ENCODE measurements at places on chromosomes 16 and 17.

GRCh38 chr17:65078441-65079160 lies 22.1 kb upstream of the GNA13 start:
- no peak for DNase-seq

- DNase-seq: no peak
These were observed 80.2 kb downstream of the WWOX start for GRCh38 chr16:78179666-78180065.

DNA sequence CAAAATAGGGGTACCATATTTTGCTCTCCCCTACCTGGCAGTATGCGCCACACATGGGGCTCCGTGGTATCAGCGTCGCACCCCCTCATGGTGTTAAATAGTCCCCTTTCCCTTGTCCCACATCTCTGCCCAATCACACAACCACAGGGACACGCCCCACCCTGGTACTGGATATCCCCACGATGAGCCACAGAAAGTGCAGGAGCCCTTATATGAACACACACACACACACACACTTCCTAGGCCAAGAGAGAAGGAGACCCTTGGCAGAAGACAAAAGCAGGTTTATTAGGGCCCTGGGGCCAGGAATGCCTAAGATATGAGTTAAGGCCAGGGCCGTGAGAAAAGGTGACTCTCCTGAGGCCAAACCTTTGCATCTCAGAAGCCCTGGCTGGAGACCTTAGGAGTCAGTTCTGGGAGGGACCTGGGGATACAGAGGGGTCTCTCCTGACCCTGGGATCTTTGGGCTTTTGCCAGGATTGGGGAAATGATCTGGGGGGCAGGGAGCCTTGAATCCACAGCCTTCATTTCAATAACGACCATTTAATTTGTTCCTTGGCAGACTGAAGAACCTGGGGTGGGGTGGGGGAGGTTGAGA lies 11.6 kb downstream of the COPZ2 start:
- DNase-seq: no peak

DNA sequence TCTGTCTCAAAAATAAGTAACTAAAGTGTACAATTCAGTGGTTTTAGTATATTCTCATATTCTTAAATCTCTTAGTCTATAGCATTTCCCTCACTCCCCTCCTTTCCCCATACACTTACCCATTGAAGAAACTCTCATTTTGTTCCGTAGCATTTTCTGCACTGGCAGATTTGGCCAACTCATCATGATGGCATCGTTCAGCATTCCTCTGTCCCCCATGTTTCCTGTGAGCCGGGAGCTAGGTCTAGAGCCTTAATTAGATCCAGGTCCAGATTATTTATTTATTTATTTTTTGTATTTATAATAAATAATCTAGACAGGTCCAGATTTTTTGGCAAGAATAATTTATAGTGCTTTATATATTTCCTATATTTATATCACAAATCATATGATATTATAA lies 31.0 kb downstream of the HEATR3 start:
- DNase-seq: no peak

DNA sequence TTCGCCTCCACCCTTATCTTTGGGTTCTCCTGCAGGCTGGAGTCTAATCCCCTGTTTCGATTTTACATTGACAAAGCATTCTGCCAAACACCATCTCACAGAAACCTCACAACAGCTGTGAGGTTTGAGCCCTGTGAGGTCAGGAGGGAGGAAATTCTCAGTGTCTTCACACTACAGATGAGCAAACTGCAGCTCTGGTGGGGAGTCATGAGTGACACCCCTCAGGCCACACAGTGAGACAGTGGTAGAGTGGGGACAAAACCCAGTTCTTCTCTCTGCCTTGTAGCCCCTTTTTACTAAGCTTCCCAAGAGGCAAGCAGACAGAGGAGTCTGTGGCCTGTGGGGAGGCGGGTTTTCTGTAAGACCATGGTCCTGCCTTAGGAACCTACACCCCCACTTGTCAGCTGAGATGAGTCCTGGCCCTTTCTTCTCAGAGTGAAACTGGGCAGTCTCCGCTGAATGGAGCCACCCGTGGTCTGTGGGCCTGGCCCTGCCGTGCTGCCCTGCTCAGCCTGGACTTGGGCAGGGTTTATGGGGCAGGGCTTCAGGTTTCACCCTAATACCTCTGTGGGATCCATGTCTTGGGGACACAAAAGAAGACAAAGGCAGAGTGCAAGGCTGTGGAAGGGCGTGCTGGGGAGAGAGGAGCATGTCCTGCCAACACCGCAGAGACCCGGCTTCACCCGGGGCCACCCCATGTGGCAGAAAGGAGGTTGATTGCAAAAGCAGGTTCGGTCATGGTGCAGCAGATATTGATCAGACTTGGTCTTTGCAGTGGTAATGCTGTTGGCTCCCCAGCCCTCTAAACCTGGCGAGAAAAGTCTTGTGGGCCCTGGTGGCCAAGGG lies 59.0 kb downstream of the ABR start:
- DNase-seq: no peak

DNA sequence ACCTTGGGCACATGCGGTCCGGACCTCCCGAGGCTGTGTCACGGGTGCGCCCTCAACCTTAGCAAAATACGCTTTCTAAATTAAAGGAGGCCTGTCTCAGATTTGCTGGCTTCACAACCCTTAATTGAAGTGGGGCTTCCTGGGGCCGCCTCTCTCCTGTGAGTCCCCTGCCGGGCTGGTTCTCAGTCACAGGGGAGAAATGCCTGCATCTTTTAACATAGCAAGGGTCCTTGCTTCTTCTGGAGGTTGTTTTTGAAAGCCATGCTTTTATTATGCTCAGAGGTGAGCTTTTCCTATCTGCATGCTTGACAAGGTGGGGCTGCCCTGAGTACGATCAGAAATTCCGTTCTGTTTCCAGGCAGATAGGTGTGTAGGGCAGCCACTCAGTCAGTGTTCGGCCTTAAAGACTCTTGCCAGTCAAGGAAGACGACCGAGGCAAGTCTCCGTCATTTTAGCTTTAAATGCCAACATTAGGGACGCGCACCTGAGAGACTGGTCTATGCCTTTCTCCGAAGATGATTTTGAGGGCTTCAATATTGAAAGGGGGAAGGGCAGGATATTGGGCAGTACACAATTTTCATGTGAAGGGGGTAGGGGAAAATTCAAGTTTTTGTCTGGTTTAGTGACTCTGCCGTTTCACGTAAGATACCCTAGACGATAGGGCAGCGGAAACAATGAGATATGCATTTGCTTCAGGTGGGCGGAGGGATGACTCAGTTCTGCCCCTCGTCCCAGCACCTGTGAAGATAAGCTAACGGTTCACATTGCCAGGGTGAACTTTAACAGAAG lies 5.5 kb upstream of the SLC7A5 start:
- no peak for DNase-seq

GRCh38 chr16:54118846-54119245 lies 167.7 kb downstream of the IRX3 start:
- DNase-seq: no peak

DNA sequence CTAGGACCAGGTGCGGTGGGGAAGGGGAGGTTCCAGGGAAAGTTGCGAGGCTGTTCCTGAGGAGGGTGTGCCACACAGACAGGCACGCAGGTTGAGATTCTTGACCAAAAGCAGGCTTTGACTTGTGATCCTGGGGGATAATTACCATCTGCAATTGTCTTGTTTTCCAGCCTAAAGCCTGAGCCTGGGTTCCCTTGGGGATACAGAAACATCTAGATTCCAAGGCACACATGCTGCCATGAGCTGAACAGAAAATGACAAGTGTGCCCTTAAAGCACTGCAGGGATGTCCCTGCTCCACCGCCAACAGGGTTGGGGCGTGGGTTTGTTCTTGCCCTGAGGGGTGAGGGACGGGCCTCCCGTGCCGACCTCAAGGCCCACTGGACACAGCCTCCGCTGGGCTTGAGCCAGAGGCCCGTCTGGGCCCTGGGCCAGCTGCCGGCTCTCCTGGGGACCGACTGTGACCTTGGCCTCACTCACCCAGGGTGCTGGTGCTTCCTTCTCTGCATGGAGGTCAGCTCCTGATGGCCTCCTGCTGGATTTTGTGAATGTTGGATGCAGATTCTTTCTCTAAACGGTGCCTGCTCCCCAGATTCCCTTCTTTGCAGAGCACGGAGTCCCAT lies 14.0 kb downstream of the CA5A start:
- no peak for DNase-seq

DNA sequence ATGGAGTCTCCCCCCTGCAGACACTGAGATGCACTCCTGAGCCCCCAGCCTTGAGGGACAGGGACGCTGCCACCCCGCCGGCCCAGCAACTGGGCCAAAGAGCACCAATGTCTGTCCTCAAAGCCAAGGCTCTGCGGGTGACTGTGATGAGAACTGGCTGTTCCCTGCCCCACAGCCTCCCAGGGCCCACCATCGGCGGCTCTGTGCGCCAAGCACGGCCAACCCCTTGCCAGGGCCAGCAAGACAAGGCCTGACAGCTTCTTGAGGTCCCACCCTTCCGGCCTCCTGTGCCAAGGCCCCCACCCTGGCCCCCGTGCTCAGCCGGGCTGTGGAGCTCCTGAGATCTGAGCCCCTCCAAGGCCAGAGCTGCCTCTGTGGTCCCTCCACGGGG lies 34.2 kb upstream of the PABPN1L start:
- DNase-seq: no peak

DNA sequence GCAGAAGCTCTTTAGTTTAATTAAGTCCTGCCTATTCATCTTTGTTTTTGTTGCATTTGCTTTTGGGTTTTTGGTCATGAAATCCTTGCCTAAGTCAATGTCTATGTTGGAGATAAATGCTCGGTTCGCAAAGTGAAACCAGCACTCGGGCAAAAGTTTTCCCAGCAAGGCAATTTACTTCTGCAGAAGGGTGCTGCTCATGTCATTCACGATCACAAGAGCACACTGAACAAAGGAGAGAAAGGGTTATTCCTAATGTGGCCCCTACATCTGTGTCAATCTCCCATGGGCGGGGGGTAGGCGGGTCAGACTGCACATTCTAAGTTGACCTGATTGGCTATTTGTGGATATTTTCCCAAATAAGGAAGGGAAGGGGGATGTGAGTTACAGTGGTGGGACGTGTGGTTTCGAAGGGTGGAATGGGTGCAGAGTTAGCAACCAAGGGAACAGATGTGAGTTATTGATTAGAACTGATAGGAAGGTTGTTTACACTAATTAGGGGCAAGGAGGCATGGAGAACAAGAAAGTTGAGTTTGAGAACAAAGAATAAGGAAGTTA lies 23.0 kb downstream of the ATF7IP2 start:
- DNase-seq: no peak

GRCh38 chr16:10067406-10067805 lies 114.8 kb downstream of the GRIN2A start:
- DNase-seq: no peak

- DNase-seq: no peak
These were observed 269.7 kb downstream of the CBLN1 start for GRCh38 chr16:49011901-49012300.

DNA sequence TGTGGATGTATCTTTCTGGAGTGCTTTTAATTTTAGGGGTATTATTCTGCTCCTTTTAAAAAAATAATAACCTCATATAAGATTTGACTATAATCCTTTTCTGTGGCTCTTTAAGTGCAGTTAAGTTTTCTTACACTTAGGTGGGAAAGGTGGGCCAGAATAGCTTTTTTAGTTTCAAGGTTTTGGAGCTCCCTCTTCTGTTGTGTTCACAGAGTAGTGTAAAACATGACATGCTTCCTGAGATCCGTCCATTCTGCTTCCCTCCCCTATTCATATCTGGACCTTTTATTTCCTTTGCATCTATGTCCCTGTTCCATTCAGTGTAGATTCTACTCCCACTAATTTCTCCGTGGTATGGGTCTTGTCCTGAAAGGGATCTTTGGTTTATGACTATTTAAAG lies 12.8 kb downstream of the LRRC36 start:
- no peak for DNase-seq

DNA sequence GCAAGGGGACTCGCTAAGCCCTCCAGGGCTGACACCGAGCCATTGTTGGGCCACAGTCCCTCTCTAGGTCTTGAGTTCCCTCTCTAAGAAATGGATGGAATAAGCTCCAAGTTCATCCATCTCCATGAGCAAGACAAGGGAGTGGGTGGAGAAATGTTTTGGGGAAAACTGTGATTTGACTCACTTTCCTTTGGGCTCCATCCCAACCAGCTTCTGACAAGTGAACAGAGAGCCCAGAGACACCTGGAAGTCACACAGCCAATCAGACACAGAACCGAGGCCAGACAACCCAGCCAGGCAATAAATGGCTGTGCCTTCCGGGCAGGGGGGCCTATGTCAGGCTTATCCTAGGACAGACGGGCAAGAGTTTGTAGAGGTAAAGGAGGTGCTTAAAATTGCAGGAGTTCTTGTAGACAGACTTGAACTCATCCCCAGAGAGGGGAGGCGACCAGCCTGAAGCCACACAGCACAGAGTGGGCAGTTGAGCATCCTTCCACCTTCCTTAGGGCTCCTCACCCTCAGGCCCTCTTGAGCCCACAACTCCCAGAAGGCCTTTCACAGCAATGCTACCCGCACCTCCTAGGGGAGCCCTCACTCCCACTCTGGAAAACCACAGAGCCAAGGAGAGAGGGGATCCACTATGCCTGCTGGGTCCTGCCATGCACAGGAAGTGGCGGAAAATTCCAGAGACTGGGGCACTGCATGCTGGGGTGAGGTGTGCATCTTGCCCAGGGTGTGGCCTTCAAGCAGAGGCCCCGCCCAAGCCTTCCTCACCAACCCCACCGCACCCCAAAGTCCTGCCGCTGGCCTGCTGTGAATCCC lies 9.5 kb upstream of the FAM83G start:
- no peak for DNase-seq

DNA sequence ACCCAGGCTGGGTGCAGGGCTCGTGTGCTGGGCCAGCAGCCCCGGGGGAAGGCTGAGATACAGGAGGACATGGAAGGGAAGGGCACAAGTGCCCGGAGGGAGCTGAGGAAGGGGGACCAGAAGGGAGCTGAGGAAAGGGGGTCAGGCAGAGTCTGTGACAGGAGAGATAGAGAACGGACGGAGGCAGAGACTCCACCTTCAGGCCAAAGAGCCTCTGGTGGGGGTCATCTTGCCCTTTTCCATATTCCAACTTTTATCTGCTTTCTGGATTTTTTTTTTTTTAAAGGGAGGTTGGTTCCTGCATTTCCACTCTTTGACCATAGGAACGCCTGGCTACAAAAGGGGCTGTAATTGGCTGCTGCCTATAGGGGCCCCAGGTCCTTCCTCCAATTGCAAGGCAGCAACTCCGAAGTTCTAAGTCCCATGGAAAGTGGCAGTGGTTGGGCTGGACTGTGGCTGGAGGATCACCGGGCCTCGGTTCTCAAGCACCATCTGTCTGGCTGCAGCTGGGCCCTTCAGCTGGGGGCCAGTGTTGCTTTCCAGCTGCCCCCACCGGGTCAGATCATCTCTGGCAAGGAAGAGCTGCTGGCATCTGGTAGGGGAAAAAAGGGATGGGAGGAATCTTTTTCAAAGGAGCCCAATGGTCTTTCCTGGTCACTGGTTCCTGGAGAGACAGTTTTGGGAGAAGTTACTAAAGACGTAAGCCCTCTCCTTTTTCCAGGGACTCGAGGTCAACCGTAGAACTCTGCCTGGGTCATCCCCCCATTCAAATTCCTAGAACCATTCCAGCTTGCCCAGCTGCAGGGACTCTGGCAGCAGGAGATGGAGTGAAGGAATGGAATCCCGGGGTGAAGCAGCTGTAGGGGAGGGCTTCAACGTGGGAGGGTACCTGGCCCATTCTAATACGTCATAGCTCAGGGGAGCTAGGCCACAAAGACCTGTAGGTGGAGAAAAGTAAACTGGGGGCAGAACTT lies 13.1 kb upstream of the MRPS23 start:
- no peak for DNase-seq

All from central memory CD4-positive, alpha-beta T cell (primary cell).